ENCODE measurements at places on chromosomes 12 and 14. TPM values are rescaled to one million over a fixed set of nuclear protein-coding genes. Genes with fewer than 3 reads are reported as not detected.

DNA sequence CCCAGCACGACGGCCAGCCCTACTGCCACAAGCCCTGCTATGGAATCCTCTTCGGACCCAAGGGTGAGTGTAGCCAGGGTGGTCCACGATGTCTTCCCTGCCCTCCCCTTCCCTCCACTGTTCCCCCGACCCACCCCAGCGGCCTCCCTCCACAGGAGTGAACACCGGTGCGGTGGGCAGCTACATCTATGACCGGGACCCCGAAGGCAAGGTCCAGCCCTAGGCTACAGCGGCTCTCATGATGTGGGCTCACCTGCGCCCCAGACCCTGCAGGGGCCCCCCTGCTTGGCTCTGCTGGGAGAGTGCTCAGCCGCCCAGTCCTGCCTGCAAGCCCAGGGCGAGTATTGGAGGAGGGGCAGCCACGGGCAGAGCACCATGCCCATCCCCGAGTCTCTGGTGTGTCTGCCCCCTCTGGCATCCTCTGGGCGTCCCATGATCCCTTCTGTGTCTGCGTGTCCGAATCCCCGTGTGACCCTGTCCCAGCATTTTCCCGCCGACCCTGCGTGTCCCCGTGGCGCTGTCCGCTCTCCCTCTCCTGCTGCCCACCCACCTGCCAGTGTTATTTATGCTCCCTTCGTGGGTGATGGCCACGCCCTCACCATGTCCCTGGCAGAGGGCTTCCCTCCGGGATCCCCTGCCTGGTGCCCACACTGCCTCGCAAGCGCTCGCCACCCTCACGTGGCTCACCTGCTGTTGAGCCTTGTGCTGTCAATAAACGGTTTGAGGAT, 5.0 kb downstream of the CRIP2 start:
- DNase-seq: no peak

DNA sequence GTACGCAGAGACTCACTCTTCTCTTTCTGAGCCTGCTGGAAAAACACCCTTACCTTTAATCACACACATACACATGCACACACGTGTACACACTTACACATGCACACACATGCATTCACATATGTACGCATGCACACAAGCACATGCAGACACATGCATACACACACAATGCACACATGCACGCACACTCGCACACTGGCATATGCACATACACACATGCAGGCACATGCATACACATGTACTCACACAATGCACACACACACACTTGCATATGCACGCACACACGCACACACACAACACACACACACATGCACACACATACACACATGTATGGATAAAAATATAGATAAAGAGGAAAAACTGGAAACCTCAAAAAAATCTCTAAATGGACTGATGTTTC, 249.0 kb downstream of the GLT1D1 start:
- DNase-seq: no peak

DNA sequence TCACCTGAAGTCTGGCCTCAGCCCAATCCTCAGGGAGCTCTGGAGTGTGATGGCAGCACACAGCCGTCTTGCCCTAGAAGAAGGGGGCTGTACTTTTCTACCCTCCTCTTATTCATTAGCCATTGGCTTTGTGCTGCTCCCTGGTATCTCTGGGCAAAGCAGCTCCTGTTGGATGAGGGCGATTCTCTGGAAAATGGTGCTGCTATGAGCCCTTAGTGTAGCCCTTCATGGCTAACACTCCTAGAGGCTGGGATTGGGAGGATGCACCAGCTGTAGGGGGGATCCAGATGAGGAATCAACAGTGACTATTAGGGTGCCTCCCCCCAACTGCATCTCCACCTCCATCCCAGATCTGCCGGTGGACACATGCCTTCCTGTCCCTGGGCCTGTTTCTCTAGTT, 32.6 kb downstream of the RPH3A start:
- no peak for DNase-seq

- no peak for DNase-seq
Measured at GRCh38 chr14:71597287-71597920, 334.8 kb upstream of the RGS6 start.

DNA sequence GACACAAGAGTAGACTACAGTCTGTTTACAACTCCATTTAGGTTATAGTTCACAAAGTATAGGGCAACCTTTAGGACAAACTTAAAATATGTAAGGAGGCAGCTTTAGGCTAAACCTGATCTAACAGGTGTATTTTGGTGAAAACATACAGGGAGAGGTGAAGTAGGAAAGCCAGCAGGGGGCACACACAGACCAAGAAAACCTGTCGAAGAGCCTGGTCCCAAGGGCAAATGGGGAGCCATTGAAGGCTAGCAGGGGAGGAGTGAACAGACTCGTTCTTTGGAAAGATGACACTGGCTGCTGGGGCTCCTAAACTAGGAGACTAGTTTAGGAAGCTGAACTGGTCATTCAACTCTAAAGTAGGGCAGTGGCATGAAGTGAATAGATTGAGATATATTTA, 138.8 kb upstream of the WSCD2 start:
- DNase-seq: peak; percentile 16

DNA sequence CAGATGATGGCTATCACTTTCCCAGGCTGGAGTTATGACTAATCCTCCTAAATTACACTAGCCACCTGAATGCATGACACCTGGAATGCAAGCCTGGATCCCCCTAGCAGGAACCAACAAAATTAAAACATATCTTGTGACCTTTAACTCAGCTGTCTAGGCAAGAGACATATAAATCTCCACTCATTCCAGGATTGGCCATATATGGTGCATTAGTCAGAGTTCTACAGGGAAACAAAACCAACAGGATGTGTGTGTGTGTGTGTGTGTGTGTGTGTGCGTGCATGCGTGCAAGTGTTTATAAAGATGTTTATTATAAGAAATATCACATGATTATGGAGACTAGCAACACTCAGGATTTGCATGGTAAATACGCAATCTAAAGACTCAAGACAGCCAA, 212.8 kb downstream of the KIF21A start:
- no peak for DNase-seq

DNA sequence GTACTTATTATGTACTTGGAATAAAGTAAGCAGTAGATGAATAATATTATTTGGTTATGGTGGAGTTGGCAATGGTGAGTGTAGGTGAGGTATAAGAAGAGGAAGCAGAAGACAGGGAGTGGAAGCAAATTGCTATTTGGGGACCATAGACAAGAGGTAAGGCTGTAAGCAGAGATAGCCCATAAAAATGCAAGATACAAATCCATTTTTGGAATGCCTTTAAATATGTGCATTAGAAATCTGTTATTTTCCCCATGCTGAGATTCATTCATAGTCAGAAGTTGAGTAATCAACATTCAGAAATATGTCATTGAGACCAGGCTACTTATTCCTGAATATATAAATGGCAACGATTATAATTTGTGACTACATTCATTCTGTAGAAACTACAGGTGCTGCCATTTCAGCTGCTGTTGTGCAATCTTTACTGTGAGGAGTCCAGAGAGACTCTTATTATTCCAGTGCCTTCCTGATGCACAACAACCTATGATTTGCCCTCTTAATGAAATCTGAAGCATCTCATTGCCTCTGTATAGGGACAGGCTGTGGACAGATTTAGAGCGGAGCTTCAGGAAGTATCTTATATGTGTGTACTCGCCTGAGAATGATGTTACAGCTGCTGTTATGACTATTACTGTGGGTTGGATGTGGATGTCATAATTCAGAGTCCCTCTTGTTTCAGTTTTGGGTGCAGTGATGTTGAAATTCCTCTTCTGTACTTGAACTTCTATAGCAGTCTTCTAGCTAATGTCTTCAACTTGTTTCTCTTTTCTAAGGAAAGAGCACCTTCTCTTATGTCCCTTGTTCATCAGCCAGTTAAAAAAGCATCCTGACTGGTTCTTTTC, 173.8 kb downstream of the NAV3 start:
- DNase-seq: no peak

- no peak for DNase-seq
Measured at GRCh38 chr14:81033698-81034240, 78.3 kb downstream of the TSHR start.

GRCh38 chr14:96362071-96362964, 823 bp downstream of the ATG2B start:
- DNase-seq: no peak

DNA sequence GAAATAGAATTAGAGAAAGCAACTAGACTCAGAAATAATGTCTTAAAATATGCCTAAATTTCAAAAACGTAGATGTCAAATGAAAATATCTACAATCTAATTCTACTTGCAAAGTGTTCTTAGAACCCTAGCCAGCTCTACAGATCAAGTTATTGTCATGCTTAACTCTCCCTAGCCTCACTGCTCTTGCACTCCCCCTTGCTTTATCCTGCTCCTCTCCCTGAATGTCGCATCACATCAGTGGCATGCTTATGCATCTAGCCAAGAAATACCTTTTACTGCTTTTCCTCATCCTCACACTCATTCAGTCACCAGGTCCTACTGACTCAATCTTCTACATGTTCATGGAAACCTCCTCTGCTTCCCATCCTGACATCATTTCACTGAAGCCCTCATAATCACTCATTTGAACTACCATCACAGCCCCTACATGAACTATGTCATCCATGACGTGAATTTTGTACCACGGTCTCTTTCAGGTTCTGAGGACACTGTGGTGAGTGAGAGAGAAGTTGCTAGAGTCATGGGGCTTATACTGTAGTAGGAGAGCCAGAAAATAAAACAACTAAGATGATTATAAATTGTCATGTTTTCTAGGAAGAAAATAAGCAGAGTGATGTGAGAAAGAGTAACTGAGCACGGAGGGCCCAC, 22.6 kb upstream of the CRACR2A start:
- no peak for DNase-seq

DNA sequence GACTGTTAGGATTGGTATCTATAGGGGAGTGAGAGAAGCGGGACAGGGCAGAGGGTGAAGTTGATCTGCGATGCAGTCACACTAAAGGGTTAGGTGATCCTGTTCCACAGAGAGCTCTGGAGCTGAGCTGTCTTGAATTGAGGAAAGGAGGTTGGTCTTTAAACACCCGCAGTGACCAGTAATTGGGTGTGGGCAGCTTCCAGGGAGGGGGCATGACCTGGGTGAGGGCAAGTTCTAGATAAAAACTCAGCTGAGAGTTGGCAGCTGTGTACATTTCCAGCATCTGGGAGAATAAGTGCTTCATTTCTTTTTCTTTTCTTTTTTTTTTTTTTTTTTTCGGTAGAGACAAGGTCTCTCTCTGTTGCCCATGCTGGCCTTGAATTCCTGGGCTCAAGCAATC, 35.1 kb downstream of the RDH12 start:
- no peak for DNase-seq

- DNase-seq: no peak
Measured at GRCh38 chr14:34668111-34668510, 38.2 kb upstream of the SNX6 start.

DNA sequence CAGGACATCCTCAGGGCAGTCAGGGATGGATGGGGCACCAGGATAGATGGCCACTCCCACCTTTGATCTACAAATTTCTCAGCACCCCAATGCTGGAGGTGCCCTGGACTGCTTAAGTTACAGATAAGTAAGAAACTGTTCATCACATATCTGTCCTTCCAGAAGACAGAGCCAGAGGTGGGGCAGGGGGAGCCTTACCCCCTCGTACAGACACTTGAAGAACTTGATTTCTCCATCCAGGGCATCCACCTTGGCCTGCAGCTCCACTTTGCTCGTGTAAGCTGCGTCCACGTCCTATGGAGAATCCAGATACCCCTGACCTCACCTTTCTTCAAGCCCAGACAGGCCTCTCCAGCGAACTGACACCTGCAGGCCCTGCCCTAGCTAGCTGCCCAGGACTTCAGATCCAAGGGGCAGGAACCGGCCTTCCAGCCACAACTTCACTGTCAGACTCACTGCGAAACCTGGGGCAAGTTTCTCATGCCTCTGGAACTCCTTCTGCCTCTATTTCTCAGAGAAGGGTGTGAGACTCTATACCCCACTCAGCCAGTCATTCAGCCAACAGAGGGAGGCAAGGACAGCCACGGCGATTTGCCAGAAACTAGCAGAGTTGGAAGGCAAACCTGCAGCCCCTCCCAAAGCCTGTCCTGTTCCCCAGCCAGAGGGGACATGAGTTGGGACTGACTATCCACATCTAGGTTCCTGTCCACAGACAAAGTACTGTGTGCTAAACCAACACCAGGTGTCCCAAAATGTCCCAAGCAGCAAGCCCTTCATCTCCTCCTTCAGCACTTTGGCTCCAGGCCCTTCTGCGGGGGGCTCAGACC, 3.8 kb downstream of the KRT73 start:
- no peak for DNase-seq

DNA sequence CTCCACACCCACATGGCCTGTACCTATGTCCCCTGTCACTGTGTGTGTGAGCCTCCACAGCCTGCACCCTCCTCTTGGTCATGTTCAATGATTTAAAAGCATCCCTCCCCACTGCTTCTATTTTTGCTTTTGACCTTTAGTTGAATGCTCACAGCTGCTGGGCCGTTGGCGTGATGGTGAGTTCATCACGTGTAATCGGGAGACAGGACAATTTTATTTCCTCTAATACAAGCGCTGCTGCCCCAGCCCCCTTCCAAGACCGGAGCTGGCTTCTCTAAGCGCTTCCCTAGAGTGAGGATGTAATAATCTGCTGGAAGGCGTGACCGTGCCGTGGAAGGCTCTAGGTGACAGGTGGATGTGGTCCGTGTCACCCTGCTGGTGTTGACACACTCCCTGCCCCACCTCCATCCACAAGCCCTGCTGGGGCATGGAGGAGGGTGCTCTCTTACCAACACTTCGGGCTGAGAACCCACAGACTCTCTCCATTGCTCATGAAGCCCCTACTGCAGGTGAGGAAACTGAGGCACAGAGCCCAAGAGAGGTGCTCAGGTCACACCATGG, 25.4 kb downstream of the CCDC85C start:
- peak; percentile 55 for DNase-seq

DNA sequence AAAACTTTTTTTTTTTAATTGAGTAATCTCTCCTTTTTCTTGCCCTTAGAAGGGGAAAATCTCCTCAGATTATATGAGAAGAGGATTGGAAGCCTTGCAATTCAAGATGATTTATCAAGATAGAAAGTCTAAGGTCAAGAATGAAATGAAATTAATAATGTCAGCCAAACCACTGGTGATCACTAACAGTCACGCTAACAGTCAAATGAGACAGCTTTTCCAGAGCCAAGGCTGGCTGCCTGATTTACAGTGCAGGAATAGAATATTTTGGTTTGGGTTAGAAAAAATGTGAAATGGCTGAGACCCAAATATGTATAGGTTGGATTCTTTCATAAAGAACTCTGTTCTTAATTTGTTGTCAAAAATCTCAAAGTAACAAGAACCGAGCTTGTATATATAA, 204.3 kb downstream of the PPM1H start:
- DNase-seq: no peak

- DNase-seq: no peak
Measured at GRCh38 chr12:1403417-1403816, 191.0 kb downstream of the FBXL14 start.

- DNase-seq: no peak
Measured at GRCh38 chr14:93173943-93174395, 10.7 kb downstream of the MOAP1 start.

RNASE4 gene
- 9.0 TPM for total RNA-seq

LRRC43 gene
- 0.74 TPM for total RNA-seq

GALNT8 gene
- 1.5 TPM for total RNA-seq

NR1H4 gene
- total RNA-seq: not detected

SLCO1B1 gene
- not detected for total RNA-seq

GLT1D1 gene
- total RNA-seq: 11.8 TPM

KLHL33 gene
- 0.33 TPM for total RNA-seq

SLC17A8 gene
- total RNA-seq: not detected

NEUROD4 gene
- total RNA-seq: not detected

WNT5B gene
- total RNA-seq: 2.1 TPM

RTRAF gene
- total RNA-seq: 237 TPM

JDP2 gene
- total RNA-seq: 21.9 TPM
